Cerebellar nuclear complex (tissue), 1 donor: ENCODE measurements at places on chromosomes 11 and 22.

DNA sequence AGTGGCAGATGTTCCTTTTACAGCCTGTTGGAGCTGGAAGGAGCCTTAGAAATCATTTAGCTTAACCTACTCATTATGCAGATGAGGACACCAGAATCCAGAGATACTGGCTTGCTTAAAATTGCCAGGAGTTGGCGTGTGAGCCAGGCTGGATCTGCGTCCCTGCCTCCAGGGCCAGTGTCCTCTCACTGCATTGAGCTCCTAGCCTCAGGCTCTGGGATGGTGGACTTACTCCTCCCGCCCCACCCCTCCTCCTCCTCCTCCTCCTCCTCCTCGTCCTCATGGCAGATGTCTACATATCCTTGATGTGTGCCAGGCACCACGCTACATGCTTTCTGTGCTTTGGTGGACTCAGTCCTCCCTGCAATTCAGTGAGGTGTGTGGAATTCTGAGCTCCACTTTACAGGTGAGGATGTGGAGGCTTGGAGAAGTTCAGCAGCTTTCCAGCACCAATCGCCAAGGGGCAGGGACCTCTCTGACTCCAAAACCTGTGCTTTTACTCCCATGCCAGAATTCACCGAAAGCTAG lies 24.1 kb downstream of the ADAMTS15 start:
- DNase-seq: no peak

- DNase-seq: no peak
Measured at GRCh38 chr11:45834298-45834756, 12.9 kb upstream of the CRY2 start.

- no peak for DNase-seq
Measured at GRCh38 chr11:62788991-62789390, 1.8 kb downstream of the TMEM179B start.

- no peak for DNase-seq
Measured at GRCh38 chr11:63505857-63506528, at the start of gene LGALS12. Gene LGALS12 (plus strand): TSS chr11:63506084. CDS start chr11:63506459, 375 bp downstream.

DNA sequence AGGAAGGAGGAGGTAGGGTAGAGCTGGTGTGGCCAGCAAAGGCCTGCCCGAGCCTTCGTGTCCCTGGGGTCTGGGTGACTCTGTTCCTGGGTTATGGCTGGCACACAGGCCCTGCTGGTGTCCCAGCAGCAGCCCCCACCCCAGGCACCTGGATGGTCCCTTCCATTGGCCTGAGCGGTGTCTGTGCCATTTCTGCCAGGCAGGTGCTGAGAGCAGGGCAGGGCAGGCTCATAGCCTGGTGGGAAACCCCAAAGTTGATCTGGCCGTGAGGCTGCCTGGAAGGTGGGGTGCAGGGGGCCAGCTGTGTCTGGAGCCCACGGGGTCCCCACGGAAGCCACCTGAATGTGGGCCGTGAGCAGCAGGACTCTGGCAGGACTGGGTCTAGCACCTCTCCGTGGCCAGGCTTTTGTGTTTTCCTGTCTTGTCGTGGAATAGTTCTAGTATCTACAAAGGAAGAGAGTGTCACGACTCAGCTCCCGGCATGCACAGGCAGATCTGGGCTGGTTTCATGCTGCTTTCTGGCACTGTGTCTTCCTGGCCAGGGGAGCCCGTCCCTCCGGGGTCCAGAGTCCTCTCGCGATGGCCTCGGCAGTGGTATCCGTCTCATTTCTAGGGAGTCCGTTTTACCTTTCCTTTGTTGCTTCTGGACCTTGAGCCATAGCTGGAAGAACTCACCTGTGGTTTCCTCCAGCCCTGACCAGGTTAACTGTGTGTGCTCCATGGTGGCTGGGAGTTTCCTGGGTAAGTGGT lies 83.7 kb downstream of the KCNQ1 start:
- no peak for DNase-seq

DNA sequence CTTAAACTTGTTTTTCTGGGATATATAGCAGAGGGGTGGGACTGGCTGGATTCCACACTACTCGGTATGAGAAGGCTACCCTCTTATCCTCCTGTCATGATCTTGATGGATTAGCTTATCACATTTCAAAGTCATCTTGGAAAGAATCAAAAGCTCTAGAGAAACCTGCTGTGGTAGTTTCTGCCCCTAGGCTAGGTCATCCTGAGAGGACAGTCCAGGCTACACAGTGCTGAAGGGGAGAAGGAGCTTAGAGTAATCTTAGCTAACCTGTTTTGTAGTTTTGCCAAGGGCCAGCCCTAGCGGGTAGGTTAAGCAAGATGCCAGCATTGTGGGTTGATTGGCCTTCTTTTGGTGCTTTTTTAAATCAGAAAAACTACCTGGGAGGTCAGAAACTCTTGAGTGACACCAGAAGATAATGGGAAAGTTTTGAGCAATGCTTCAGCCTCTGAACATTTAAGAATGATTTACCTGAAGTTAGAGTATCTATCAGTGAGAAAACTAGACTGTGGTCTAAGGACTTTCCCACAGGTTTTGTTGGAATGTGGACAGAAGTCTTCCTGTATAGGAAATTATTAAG lies 21.3 kb downstream of the PIWIL4 start:
- no peak for DNase-seq

- DNase-seq: no peak
Measured at GRCh38 chr22:41347066-41347859, 34.5 kb upstream of the TEF start.

- no peak for DNase-seq
Measured at GRCh38 chr22:43777286-43777685, 34.8 kb downstream of the EFCAB6 start.

GRCh38 chr22:17970201-17970708 lies 54.1 kb downstream of the MICAL3 start:
- no peak for DNase-seq

- DNase-seq: no peak
Measured at GRCh38 chr11:65429068-65429681, 6.6 kb downstream of the NEAT1 start.

- no peak for DNase-seq
Measured at GRCh38 chr11:111623527-111624030, 21.3 kb downstream of the SIK2 start.

GRCh38 chr11:118933486-118933885 lies 7.8 kb upstream of the BCL9L start:
- DNase-seq: no peak

DNA sequence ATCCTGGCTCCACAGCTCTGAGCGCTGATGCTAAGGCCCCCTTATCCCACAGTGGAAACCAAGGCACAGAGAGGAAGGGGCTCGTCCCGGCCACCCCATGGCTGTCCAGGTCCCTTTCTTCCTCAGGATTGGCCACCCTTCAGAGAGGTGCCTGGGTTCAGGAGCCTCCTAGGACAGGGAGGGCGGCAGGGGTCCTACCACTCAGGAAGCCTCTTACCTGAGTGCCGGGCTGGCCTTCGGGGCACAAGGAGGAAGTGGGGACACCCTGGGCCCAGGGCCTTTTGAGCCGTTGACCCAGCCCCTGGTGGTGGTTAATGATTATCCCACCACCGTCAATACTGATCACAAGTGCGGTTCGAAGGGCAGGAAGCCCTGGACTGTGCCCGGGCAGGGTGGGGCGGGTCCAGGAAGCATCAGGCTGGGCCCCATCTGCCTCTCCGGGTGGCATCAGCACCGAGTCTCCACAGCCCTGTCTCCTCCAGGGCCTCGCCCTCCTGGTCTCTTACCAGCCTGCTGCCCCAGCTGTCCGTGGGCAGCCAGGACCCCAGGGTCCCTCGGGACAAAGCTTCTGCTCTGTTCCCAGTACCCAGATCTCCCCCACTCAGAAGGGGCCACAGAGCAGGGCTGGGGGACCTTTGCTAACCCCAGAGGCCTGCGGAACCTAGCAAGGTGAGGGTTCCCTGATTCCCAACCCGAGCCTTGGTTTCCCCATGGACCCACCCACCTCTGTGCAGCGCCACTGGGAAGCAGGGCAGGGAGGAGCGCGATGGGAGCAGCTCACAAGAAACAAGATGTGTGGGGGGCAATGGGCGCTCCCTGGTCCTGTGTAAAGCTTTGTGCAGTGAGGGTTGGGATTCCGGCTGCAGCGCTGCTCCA lies 15.0 kb upstream of the EHD1 start:
- no peak for DNase-seq

DNA sequence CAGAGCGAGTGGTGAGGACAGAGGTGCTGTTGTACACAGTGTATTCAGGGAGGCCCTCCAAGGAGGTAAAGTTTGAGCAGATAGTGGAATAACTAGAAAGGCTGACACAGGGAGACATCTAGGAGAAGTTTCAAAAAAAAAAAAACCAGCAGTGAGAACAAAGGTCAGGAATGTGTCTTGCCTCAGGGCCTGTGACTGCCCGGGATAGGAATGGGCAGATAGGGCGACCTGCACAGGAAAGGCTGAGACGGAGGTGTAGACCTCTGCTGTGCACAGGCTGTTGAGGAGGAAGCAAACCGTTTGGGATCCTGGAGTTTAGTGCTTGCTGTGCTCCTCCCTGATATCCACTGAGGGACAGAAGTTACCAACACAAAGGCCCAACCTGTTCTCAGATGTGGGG lies 406.5 kb upstream of the B3GAT1 start:
- no peak for DNase-seq

DNA sequence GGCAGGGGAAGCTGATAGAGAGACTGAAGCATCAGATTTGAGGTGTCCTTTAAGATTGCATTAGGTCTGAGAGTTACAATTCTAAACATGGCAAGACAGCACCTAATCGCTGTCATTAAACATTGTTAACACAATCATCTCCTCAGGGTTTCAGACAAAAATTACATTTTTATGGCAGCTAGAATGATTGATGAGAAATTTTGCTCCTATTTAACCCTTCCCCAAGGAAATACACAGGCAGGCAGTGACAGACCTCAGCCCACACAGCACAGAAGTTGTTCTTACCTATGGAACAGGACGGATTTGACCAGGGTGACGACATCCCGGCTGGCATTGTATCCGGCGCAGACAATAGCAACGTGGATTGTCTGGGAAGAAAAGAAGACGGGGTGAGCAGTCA lies 294.3 kb downstream of the LARGE1 start:
- no peak for DNase-seq

DNA sequence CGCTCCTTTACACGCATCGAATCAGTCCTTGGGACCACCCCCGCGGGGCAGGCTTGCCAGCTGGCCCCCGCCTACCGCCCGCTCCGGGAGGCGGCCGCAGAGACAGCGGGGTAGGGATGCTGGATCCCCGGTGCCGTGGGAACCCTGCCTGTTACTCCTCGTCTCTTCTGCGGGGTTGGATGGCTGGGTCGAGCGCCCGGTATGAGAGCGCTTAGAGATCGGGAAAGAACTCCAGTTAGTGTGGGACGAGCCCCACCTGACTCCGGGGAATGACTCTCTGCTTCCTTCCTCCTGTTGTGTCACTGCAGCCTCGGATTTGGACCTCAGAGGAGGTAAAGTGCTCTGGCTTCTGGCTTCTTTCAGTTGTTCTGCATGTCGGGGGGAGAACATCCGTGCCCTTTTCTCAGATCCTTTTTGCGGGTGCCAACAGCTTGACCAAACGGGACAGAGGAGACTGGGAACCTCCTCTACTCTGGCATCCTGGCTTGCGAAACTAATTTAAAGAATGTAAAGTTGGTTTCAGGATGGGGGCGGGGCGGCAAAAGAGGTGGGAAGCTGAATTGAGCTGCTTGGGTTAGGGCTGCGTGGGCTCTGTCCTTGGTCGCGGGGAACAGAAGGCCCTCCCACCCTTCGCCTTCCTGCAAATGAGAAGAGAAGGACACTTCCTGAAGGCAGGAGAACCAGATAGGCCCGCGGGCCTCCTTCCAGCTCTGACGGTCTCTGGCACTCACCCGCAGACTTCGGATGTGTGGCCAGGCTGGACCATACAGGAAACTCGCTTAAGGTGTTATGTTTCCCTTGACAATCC lies 938 bp downstream of the LAYN start:
- no peak for DNase-seq

DNA sequence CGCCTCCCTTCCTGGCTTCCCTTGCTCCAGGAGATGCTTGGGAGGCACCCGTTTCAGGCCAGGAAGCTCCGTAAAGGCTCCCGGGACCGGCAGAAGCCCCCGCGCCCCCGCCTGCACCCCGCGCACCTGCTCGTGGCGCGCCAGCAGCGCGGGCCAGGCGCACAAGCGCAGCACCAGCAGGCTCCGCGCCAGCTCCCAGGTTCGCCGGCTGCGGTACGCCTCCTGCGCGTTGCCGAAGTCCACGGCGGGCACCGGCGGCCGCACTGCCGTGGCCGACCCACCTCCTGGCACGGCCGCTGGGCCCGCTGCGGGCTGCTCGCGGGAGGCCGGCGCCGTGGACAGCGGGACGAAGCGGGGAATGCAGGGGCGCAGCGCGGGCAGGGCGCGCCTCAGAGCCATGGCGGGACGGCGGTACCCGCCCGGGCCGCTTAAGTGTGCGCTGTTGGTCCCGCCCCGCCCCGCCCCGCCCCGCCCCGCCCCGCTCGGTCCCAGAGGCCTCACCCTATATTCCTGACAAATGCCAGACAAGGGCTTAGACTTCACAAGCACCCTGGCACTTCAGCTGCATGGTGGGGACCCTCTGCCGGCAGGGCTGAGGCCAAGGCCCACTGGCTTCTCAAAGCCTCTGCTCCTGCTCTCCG lies at the start of gene PRODH:
Gene PRODH (minus strand): TSS at position 405 of the 641 bp plus-strand sequence. CDS start 6 bp downstream, at position 399.
- DNase-seq: no peak

DNA sequence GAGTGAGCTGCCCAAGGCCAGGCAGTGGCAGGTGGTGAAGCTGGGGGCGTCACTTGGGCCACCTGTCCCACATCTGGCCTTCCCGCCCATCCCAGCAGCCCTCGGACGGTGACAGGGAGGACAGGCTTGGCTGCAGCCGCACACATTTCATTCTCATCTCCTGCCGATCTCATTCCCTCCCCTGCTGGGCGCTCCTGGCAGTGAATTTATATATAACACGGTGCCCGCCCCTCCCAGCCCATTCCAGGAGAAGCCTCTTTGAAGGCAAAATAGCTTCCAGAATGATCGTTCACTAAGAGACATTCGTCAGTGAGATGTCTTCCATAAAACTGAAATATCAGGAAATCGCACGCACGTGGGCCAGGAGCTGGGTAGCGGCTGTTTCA lies 861.3 kb downstream of the TBC1D22A start:
- no peak for DNase-seq

DNA sequence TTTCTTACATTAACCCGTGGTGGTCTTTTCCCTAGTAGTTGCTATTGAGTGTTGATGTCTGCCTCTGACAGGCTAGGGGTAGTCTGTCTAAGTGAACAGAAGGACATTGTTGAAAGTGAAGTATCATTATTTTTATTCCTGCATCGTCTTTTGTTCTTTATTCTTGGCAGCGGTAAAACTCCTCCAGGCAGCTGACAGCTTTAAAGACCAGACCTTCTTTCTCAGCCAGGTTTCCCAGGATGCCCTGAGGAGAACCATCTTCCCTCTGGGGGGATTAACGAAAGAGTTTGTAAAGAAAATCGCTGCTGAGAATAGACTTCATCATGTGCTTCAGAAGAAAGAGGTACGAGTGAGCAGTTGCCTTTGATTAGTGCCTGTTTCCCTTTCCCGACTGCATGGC lies 14.6 kb downstream of the TRMU start:
- no peak for DNase-seq

DNA sequence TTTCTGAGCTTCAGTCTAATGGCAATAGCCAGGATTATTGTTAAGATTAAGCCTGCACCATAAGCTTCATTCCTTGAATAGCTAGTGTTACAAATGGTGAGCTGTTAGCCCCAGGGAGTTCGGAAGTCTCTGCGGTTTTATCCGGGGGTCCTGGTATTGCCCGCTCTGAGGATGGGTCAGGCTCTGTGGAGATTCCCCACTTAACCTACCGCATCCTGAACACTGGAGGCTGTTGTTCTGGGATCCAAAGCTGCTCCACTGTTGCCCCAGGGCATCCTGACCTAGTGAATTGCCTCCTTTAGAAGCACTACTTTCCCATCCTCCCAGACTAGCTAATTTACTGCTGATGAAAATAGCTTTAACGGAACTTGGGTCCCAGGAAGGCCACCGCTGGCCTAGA lies 14.5 kb upstream of the PEX26 start:
- no peak for DNase-seq

- DNase-seq: no peak
Measured at GRCh38 chr11:64245401-64245796, 1.3 kb downstream of the PPP1R14B start.
